ENCODE measurements at places on chromosomes 5 and 9.

DNA sequence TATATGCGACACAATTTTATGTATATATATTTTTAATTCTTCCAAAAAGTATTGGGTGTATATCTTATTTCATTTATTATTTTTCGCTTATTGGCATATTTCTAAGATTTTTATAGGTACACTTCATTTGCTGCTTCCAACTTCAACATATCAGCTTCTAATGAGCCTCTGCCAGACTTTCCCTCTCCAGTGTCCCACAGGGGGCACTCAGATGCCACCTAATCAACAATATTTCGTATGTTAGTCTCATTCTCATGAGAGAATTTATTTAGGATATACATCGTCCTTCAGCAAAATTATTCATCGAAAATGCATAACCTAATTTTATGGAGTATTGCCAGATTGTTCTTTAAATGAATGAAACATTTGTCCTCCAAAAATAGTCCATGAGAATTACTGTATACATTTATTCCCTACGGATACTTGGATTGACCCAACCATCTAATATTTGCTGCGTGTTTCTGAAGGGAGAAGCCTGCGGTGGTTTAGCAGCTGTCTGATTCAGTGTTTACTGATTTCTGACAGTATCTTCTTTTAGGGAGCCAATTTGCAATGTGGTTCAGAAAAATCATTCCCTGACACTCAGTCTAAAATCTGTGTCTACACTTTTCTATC lies 100.6 kb upstream of the SELENOP start:
- DNase-seq: peak; percentile 27

- no peak for DNase-seq
Observed at GRCh38 chr9:125532812-125533594, 174.0 kb downstream of the MAPKAP1 start.

DNA sequence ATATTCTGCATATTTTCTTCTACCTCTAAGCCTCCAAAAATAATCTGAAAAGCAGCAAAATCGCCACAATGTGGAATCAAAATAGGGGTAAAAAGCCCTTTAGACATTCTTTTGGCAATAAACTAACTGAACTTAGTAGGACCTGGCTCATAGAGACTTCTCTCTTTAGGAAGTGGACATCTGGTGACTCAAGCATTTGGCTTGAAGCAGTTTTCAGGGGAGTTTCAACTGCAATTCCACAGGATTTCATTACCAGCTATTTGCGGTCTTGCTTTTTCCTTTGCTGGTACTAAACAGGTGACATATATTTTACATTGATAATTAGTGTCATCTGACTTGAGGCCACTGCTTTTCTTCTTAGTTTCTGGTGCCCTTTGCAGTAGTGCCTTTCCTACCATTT lies 173.2 kb upstream of the FBN2 start:
- no peak for DNase-seq

DNA sequence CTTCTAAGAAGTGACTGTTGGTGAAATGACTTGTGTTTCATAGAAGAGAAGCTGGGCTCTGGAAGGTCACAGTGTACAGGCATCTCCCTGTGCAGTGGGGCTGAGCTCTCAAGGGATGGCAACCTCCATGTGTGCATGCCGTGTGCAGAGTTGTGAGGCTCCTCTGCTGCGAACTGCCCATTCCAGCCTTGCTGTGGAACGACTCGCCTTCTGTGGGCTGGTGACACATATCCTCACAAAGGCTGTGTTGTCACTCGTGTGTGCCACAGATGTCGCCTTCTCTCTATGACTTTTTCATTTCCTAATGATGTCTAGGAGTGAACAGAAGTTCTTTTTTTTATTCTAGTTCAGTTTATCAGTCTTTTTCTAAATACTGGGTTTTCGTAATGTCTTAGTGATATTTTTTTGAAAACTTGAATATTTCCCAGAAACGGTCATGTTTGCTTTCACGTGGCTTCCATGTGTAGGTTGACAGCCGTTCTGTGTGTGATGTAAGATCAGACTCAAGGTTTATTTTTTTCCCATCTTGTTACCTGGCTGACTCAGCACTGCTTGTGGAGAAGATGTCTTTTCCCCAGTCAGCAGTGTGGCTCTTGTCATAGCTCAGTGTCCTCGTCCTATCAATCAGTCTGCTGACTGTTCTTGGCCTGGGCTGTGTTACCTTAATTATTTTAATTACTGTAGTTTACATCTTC lies 57.3 kb upstream of the CACNA1B start:
- no peak for DNase-seq

DNA sequence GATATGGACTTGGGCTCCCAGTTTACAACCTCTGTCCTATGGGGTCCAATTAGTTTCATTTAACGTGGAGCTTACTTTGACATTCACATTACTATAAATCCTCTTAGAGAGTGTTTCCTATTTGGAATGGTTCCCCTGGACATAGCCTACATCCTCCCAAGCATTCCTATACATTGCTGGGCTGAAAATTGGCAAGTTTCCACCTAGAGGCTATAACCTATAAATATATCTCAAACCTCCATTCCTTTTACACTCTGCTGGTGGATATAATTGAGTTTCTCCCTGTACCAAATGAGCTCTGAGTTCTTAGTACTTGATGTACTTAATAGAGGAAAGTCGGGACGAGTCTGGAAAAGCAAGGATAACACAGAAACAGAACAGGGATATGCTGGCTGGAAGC lies 172.8 kb downstream of the ASTN2 start:
- no peak for DNase-seq

GRCh38 chr9:109973336-109973735 lies 193.3 kb downstream of the PALM2AKAP2 start:
- DNase-seq: no peak

DNA sequence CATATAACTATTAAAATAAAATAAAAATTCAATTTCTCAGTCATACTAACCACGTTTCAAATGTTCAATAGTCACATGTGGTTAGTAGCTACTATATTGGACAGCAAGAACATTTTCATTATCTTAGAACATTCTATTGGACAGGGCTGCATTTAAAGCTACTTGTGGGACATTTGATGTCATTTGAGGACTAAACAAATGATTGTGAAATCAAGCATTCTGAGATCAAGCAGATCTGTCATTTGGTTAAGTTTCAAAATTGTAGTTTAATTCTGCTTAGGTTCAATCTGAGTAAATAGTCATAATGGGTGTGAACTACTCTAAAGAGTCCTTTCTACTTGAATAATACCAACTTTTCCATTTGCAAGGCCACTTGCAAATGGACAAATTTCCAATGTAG lies 226.9 kb upstream of the C9orf72 start:
- DNase-seq: no peak

DNA sequence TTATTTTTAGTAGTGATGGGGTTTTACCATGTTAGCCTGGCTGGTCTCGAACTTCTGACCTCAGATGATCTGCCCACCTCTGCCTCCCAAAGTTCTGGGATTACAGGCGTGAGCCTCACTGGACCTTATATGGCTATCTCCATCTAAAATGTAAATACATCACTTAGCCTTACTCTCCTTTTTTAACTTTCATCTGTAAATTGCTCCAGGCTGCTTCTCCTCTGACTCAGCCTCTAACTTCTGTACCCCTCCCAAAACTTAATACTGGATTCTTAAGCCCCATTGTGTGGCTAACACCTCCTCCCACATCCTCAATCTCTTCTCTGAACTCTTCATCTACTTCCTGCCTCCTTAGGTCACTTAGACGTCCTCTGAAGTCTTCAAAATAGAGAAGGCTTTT lies 4.0 kb downstream of the SNX30 start:
- peak; percentile 44 for DNase-seq

DNA sequence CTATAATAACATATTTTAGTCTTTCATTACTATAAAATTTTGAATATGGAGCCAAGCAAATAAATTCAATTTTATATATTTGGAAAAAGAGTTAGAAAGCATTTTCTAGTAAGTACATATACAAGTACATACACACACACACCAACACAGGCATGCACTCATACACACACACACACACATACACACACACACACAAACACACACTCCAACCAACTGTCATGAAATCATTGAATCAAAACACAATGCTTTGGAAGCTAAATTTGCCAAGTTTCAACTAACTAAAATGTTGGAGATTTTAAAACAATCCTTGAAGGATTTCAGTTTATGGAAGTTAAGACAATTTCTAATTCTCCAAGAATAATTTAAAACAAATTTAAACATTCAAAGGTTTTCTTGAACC lies 283.2 kb downstream of the TAF11L14 start:
- no peak for DNase-seq

- no peak for DNase-seq
Observed at GRCh38 chr5:147375151-147375550, 134.7 kb downstream of the DPYSL3 start.

DNA sequence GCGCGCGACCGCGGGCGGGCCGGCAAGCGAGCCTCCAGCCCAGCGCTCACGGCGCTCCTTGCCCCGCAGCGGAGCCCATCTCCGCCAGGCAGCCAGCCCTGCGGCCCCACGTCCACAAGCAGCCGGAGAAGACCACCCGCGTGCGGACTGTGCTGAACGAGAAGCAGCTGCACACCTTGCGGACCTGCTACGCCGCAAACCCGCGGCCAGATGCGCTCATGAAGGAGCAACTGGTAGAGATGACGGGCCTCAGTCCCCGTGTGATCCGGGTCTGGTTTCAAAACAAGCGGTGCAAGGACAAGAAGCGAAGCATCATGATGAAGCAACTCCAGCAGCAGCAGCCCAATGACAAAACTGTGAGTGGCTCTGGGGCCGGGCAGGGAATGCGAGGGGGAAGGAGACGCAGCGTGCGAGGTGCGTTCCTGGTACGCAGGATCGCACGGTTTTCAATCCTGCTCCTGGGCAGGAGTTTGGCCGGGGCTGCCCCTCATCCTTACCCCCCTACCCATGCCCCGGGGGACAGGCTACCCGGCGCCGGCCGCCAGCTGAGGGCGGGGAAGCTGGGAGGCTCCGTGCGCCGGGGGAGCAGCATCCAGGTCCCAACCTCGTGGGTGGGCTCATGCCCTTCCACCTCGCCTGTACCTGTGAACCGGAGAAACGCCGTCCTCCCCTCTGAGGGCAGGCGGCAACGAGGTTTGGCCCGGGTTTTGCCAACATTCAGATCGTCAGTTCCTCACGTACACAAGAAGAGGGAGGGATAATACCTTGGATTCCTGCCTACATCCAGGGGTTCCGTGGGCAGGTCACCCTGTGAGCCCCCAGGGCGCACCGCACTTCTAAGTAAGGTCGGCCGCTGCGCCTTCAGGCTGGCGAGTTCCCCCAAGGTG lies 6.6 kb downstream of the ISL1 start:
- no peak for DNase-seq

DNA sequence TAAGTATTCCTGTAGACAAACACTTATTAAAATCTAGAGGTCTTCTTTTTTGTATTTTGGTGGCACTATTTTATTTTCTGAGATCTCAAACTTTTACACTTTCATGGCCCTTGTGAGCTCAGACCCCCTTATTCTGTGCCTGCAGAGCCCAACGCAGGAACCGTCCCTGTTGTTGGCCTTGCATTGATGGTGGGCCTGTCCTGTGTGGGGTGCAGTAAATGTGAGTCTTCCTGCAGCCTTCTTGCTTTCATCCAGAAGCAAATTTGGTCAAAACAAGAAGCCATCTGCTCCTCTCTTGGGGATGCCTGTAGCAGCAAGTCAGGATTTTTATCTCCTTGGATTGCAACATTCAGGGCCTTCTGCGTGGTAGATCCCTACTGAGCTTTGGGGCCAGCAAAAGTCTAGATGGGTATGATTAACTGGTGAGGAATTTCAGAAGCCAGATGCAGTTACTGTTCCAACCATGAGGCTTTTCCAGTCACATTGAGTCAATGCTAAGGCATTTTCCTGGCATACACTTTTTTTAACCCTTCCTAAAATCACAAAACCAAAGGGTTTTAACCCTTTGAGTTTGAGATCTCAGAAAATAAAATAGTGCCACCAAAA lies 31.7 kb downstream of the BASP1 start:
- DNase-seq: peak; percentile 96

- no peak for DNase-seq
Observed at GRCh38 chr9:105485131-105485530, 37.3 kb downstream of the FSD1L start.

- DNase-seq: no peak
Observed at GRCh38 chr9:135878528-135879236, 28.7 kb downstream of the CAMSAP1 start.

DNA sequence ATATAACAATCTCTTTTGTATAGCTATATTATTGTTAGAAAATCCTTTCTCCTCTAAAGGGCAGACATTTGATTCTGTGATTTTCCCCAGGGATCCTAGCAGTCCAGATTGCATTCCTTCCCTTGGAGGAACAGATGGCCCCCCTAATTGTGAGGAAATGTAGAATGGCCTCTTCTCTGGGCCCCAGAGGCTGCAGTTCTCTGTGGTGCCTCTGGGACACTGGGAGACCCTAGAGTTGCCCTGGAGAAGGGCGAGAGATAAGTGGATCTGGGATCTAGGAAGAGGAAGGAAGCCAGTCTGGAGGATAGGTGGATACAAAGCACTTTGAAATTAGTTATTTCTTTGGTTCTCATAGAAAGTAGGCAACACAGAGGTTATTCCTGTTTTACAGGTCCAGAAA lies 1.9 kb upstream of the HINT2 start:
- no peak for DNase-seq

DNA sequence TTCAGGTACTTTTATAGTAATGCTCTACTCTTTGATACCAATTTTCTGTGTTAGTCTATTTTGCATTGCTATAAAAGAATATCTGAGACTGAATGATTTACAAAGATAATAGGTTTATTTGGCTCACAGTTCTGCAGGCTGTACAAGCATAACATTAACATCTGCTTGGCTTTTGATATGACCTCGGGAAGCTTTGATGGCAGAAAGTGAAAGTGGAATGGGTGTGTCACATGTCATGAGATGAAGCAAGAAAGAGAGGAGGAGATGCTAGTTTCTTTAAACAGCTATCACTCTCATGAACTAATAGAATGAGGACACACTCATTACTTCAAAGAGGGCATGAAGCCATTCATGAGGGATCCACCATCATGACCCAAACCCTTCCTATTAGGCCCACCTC lies 270.9 kb upstream of the IL12B start:
- no peak for DNase-seq

DNA sequence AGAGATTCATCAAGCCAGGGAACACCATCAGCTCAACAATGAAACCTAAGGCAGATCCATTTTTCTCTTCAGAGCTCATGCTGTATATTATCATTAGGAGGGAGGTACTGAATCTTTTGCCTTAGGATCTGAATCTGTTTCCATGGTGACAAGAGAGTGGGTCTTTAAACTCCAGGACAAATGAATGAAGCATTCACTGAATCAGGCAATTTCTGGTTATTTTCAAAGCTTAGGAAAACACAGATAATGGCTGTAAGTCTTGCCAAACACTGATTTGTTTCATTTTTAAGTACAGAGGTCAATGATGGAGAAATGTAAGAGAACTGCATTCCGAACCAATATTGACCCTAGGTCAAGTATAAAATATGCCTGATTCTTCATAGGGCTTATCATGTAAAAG lies 84.9 kb downstream of the GNA14 start:
- DNase-seq: no peak

Data from fibroblast of skin of left quadriceps (primary cell).